ENCODE measurements at places on chromosomes 6 and 20.
A peak's percentile ranks its signal among the peaks of the same experiment; 100 is the strongest.

DNA sequence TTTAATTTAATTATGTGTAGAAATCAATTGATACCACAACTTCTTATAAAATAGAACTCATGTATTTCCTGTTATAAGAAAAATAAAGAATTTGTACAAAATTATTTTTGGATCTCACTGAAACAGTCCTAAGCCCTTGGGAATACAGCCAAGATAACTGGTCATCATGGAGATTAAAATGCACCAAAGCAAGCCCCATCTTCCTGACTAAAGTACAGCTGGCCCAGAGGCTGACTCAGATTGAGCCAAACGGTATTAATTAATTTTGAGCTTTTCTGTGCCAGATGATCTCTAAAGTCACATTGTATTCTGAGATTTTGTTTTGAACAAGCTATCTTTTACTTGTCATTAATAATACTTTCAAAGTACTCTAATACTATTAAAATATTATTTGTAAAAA is 978.5 kb downstream of the TBC1D32 start:
- no peak for DNase-seq

DNA sequence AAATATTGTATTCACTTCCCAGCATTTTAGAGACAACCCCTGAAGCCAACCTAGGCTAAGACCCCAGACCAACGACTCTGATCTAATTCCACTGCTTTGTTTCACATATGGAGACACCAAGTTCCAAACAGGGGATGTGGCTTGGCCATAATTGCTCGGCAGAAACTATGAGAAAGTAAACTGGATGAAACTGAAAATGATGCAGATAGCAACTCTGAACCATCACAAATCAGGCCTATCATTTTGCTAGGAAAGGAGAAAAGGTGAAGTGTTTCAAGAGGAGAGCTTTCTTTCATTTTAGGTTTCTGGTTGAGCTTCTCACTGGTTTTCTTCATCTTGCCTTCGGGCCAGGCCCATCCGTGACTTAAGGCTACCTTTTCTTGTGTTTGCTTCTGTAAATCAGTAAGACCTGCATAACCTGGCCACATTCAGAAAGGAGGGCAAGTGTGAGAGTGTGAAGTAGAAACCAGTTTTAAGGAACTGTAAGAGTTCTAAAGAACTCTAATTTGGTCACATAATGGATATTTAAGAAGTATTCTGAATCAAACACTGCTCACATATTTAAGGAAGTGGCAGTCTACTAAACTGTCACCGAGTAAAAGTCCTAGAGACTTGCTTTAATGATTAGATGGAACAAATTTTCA is 105.8 kb downstream of the BACH2 start:
- no peak for DNase-seq

- no peak for DNase-seq
Measured at GRCh38 chr6:158353883-158354877, 41.9 kb downstream of the TULP4 start.

- DNase-seq = no peak
Measured at GRCh38 chr6:37860226-37860839, 40.8 kb downstream of the ZFAND3 start.

- no peak for DNase-seq
Measured at GRCh38 chr6:131875647-131876046, 67.8 kb downstream of the ENPP1 start.

- DNase-seq = no peak
Measured at GRCh38 chr6:16129623-16130401, 926 bp downstream of the MYLIP start.

DNA sequence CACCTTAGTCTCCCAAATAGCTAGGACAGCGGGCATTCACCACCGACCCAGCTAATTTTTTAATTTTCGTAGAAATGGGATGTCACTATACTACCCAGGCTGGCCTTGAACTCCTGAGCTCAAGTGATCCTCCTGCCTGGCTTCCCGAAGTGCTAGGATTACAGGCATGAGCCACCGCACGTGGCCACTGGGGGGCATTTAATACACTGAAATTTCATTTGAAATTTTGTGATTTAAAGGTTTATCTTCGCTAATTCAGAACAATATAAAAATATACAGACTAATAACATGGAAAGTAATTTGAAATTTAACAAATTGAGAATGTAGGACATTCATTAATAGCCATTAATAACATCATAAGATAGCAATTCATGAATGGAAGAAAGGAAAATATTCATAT is 20.5 kb upstream of the TBC1D32 start:
- DNase-seq = no peak

DNA sequence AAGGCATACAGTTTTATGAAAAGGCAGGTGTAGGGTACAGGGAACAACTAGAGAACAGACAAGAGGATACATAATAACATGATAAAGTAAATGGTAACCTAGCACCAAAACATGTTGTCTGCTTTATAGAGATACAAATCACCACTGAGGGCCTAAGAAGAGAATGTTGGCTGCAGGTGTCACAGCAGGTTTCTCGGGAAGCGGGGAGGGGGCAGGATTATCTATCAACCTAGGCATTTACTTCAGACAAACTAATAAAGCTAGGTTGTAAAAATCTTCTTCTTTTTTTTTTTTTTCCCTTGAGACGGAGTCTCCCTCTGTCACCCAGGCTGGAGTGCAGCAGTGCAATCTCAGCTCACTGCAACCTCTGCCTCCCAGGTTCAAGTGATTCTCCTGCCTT is 22.7 kb downstream of the PIM1 start:
- DNase-seq = no peak

DNA sequence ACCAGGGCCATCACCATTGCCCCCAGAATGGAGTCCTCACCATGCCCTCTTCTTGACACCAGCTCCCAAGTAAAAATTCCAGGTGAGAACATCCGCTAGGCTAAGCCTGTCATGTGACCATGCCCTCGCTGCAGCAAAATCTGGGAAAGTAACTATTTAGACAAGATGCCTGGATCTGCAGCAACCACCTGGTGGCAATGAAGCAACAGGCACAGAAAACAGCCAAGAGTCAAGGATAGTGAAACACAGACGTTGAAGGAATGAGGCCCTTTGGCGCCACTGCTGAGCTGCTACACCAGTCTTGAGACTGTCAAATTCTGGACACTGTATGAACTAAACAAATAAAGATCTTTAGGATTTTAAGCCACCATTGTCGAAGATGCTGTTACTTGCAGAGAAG is 30.1 kb upstream of the TGM6 start:
- DNase-seq = no peak

GRCh38 chr6:148837941-148838340 is 91.1 kb downstream of the UST start:
- DNase-seq = no peak

DNA sequence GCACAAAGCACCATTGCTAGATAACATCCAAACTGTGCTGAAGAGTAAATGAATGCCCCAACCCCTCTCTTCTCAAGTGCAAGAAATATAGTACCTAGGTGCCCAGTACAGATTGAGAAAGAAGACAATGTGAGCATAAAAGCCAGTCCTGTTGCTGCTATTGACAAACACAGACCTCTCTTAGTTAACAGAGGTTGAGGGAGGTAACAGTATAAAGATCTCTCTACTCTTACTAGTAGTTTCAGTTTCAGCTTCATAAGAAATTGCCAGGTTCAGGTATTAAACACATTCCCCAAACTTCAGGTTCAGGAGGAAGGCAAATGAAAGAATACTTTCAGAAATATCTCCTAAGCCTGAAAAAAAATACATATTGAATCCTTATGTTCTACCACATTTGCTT is 31.4 kb downstream of the TBC1D32 start:
- no peak for DNase-seq

- no peak for DNase-seq
Measured at GRCh38 chr20:57966620-57967019, 256.8 kb upstream of the PMEPA1 start.

DNA sequence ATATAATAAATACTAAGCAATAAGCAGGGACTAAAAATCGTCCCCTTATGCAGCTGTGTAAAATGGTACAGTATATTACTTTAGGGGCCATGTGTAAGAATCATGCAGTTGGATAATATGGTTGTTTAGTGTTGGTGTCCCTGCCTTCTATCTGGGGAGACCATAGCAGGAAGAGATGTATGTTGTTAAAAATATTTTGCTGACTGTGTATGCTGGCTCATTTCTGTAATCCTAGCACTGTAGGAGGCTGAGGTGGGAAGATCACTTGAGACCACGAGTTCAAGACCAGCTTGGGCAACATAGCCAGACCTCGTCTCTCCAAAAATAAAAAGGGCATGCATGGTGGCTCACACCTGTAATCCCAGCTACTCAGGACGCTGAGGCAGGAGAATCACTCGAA is 5.6 kb downstream of the PANK2 start:
- DNase-seq = no peak

DNA sequence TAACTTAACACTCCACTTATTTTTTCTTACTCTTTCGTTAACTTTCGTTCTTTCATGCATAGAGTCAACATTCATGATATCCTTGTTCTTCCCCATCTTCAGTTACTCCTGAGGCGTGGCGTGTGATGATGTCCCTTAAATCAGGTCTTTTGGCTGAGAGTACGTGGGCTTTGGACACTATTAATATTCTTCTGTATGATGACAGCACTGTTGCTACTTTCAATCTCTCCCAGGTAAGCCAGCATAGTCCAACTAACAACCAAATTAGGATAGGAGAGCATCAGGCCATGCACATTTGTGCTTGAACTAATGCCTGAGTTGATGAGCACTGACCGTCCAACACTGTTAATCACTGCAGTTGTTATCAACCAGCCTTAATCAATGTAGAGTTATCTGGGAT is 119.6 kb downstream of the TMEM242 start:
- DNase-seq = no peak

GRCh38 chr6:115891111-115891669 is 169.5 kb downstream of the FRK start:
- peak; percentile 23 for DNase-seq

GRCh38 chr6:11043961-11044711 is at the start of gene ELOVL2:
TSS of gene ELOVL2 (minus strand) at chr6:11044305. CDS start at chr6:11044230, 75 bp downstream.
- peak; percentile 46 for DNase-seq

GRCh38 chr6:5025911-5026819 is 22.3 kb upstream of the RPP40 start:
- no peak for DNase-seq

DNA sequence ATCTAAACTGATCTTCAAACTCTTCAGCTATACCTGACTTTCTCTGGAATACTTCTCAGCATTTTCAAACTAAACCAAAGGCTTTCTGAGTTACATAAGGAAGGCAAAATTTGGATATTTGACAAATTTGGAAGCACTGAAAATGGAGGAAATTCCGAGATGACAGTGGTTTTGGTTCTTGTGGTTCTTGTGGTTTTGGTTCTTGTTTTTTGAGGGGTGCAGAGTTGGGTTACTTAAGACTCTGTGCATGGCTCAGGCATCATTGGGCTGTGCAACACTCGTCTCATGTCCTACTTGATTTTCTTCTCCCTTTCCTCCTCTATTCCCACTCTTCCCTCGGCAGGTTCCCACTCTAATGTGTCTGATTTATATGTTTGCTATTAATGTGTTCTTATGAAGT is 78.0 kb downstream of the SLC22A3 start:
- no peak for DNase-seq

DNA sequence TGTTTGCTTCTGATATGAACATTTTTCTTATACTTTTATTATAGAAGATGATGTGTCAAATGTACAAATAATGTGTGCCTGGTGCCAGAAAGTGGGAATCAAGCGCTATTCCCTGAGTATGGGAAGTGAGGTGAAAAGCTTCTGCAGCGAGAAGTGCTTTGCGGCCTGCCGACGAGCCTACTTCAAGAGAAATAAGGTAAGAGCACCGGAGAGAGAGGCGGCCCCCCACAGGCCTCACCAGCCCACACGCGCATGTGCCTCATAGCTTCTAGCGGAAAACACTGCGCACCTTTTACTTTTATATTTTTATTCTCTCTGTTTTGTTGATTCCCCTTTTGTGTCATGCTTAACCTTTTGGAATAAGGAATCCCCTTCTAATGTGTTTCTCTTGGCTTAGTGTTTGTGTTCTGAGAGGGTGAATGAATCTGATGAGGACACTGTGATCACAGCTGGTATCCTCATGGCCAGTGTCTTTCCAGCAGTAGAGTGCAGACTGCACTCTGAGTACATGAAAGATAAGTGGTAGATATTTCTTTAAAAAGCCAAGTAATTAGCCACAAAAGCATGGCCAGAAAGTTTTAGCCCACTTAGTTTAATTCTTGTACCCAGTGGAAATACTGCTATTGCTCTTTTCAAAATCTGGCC is 43.6 kb downstream of the SOBP start:
- no peak for DNase-seq

DNA sequence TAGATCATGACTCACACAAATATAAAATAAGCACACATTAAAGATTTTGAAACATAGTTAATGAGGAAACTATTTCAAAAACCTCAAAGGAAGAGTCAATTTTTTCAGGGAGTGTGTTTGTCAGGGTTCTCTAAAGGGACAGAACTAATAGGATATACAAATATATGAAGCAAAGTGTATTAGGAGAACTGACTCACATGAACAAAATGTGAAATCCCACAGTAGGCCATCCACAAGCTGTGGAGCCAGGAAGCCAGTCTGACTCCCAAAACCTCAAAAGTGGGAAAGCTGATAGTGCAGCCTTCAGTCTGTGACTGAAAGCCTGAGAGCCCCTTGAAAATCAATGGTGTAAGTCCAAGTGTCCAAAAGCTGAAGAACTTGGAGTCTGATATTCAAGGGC is 898.0 kb upstream of the EYS start:
- DNase-seq = no peak

- DNase-seq = no peak
Measured at GRCh38 chr6:160692369-160692959, 9.6 kb upstream of the PLG start.

- DNase-seq = no peak
Measured at GRCh38 chr6:127290391-127291265, 24.0 kb downstream of the RNF146 start.

- no peak for DNase-seq
Measured at GRCh38 chr6:105995391-105995865, 90.7 kb upstream of the PRDM1 start.

DNA sequence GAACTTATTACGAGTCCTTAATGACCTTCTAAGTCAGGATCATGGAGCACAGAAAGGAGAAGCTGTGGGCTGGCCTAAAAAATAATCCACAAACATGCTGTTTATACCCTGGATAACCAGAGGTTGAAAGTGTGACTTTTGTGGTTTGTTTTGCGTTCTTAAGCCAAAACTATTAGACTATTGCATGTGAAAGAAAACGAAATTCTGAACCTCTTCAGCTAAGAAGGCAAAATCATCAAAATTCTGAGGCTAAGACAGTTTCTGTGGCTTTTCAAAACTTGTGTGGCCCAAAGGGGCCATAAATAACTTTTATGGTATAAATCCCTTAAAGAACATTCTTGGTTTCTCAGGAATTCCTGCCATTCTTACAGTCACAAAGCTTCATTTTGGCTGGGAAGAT is 251.0 kb downstream of the UST start:
- no peak for DNase-seq

DNA sequence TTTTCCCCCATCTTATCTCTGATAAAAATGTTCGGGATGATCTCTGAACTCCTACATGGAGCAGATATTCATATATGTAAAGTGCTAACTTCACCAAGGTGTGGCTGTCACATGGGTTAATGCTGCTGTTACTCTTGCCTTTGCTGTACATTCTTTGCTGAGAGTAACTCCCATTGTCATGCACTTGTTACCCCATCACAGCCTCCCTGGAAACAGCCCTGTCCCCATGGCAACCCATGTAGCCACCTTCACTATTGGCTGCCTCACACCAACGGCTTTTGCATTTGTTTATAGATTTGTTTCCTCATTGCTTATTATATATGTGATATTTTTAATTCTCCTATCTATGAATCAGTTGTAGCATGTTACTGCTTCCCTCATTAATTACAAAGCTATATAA is 17.3 kb upstream of the IBTK start:
- no peak for DNase-seq

- DNase-seq = no peak
Measured at GRCh38 chr6:170307080-170307545, 555 bp downstream of the FAM120B start.

Measured in GM19239 (cell line).